ENCODE measurements at places on chromosomes 11 and 22.

GRCh38 chr11:21514316-21514715, 678.6 kb upstream of the ANO5 start:
- no peak for DNase-seq

DNA sequence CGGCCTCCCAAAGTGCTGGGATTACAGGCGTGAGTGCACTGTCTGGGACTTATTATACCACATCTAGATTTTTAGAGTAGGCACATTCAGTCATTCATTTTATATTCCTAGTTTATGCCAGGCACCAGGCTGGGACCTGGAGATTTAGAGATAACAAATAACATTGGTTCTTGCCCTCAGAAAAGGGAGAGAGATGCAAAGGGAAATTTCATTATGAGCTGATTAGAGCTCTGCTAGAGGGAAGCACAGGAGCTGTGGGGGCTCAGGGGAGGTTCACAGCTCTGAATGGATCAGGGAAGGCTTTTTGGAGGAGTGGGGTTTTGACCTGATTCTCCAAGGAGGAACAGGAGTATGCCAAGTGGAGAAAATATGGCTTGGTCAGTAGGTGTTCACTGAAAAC, 32.3 kb downstream of the MEI1 start:
- no peak for DNase-seq

DNA sequence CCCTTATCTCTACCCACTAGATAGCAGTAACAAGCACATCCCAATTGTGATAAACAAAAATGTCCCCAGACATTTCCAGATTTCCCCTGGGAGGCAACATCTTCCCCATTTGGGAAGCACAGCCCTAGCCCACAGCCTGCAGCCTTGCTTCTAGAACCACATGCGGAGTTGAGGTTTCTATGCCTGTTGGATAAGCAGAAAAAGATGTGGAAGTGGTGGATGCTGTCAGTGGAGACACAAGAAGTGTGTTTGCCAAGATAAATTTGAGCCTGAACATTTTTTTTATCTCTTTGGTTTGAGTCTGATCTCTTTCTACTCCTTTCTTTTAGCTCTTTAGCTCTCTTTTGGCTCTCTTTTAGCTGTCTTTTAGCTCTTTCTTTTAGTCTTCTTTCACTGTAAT, 884.5 kb downstream of the NTM start:
- DNase-seq, result no peak

DNA sequence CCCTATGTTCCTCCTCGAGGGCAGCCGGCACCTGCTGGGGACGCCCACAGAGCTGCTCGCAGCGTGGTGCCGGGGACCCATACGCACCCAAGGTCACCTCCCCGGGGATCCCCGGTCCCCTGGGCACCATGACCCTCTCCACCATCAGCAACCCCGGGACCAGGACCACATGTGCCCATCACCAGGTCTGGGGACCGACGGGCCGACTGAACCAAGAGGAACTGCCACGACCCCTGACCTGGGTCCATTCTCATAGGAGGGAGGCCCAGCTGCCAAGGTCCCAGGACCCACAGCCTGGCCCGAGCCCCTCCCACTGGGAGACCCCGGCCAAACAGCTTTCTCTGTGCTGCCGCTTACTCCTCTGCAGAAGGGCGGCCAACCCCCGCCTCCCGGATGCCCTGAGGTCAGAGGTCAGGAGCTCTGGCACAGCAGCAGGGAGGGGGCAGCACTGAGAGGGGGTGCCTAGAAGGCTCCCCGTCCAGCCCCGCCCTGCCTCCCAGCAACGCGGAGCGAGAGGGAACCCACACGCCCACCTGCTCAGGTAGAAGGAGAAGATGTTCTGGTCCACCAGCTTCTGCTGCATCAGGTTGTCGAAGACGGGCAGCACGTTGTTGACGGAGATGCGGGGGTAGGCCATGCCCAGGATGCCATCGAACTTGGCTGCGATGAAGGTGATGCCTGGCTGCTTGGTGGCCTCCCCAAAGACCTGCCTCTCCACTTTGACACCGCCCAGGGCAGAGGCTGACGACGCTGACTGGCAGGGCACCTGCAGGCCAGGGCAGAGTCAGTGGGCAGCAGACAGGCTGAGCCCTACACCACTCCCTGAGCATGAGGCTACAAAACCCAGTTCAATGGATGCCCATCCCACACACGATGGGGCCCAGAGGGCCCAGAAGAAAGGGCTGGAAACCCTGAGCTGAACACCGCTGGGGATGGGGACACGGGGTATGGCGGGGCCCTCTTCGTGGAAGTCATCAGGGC, 6.6 kb downstream of the CTSD start:
- DNase-seq, result no peak

- no peak for DNase-seq
Observed at GRCh38 chr22:23604939-23605712, 25.0 kb upstream of the IGLL1 start.

All from stimulated activated CD4-positive, alpha-beta T cell treated with anti-CD3 and anti-CD28 coated beads, Interleukin-12 subunit alpha, Interleukin-12 subunit beta, amount 100 ng/mL, for 24 hours (primary cell).